8988T (cell line): ENCODE measurements at places on chromosomes 12 and 14.

- DNase-seq, result no peak
Measured at GRCh38 chr12:42426746-42427145, 100.8 kb downstream of the PPHLN1 start.

- DNase-seq, result no peak
Measured at GRCh38 chr12:108622421-108622820, 11.3 kb downstream of the SELPLG start.

- no peak for DNase-seq
Measured at GRCh38 chr12:118034429-118035189, 18.1 kb downstream of the RFC5 start.

GRCh38 chr14:100142073-100143040 lies 17.1 kb downstream of the DEGS2 start:
- DNase-seq, result no peak

GRCh38 chr14:105929327-105930081 lies 403.1 kb downstream of the TMEM121 start:
- no peak for DNase-seq

DNA sequence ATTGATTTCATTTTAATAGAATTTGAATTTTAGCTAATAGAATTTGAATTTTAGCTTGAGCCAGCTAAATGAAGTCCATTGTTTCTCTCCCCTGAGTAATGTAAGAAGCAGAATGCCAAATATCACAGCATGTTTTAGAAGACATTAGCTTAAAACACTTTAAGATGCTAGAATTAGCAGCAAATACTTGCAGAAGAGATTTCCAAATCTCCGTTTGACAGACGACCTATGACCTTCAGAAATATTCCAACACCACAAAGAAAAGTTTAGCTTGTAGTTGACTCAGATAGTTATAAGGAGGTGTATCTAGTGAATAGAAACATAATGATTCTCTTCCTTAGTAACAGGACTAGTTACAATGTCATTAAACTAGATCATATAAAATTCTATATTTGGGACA lies 51.7 kb upstream of the MYF6 start:
- DNase-seq, result no peak

- no peak for DNase-seq
Measured at GRCh38 chr12:45582986-45583659, 146.4 kb upstream of the ARID2 start.

DNA sequence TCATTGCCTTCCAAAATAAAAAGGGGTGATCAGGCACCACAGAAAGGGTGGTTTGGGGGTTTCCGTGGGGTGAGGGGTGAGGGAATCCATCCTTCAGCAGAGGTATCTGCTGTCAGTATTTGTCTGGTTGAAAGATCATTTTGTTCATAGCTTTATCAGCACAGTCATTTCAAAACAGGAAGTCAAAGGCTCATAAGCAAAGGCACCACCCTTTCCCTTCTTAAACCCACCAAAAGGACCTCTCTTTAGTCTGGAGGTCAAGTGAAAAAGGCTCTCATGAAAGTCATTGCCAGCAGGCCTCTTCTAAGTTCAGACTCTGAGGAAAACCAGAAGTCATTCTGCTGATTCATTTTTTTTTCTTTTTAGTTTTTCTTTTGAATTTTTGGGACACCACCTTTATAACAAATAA lies 6.2 kb downstream of the CHST11 start:
- DNase-seq, result no peak

DNA sequence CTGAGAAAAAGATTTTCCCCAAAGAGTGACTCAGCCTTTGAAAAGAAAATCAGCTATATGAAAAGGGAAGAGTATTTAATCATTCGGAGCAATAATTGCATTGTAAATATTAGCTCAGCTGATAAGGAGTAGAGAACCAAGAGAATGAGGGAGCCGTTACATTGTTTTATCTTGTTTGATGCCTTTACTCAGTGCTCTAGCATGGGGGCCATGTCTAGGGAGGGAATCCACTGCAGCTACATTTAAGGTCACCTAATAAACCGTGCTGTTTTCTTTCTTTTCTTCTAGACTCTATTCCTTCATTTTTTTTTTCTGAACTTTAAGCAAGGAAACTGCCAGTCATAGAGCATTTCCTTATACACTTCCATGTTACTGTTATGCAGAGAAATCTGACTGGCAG lies 447.0 kb downstream of the DIO2 start:
- no peak for DNase-seq
